ENCODE measurements at places on chromosomes 16 and 17. TPM values are rescaled to one million over a fixed set of nuclear protein-coding genes. Genes with fewer than 3 reads are reported as not detected.

Gene CA4
- not detected for total RNA-seq

Gene CRHR1
- not detected for total RNA-seq

Gene ZNF205
- not detected for total RNA-seq

Gene C16orf46
- not detected for total RNA-seq

Gene ANKRD40CL
- total RNA-seq = not detected

Gene ACE
- not detected for total RNA-seq

Gene AHSP
- total RNA-seq = not detected

Gene KRTAP4-1
- total RNA-seq = not detected

GRCh38 chr17:40371261-40371929 is 6.9 kb upstream of the GJD3 start:
- H3K36me3 ChIP-seq = no peaks in the 10 kb centered on the region
- peak; percentile 58 for DNase-seq
- H3K4me1 ChIP-seq = peaks cover 11% of the 10 kb centered on the region
- H3K4me3 ChIP-seq = no peak overlapping the region

DNA sequence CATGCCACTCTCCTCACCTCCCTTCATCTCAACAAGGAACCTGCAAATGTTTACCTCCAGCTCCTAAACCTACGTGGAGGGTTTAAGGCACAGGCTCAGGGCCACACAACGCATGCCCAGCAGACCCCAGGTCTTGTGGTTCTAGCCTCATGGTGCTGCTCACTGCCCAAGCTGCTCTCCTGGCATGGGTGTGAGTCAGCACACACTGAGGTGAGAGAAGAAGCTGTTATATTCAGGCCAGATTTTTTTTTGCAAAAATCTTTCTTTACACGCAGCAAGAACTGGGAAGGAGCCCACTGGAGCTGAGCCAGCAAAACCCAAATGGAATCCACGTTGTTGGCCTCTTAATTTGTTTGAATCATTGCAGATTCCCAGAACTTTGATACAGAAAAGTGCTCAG is 5.5 kb upstream of the C16orf96 start:
- H3K36me3 ChIP-seq = no peaks in the 10 kb centered on the region
- H3K4me3 ChIP-seq = no peak overlapping the region
- no peak overlapping the region for H3K27ac ChIP-seq
- DNase-seq = no peak
- no peaks in the 10 kb centered on the region for H3K27me3 ChIP-seq

- no peaks in the 10 kb centered on the region for H3K36me3 ChIP-seq
- H3K4me1 ChIP-seq = peaks cover 4% of the 10 kb centered on the region
- peaks cover 12% of the 10 kb centered on the region for H3K27me3 ChIP-seq
- no peak for DNase-seq
- H3K27ac ChIP-seq = no peak overlapping the region
Observed at GRCh38 chr16:79334127-79334526, 266.4 kb downstream of the MAF start.

GRCh38 chr17:1829216-1829591 is 498 bp downstream of the SMYD4 start:
- no peak for DNase-seq
- peak overlapping the region; percentile 1 for H3K27ac ChIP-seq
- H3K4me1 ChIP-seq = peaks cover 39% of the 10 kb centered on the region

GRCh38 chr17:6768447-6768846 is 7.6 kb upstream of the FBXO39 start:
- peaks cover 96% of the 10 kb centered on the region for H3K36me3 ChIP-seq
- H3K4me1 ChIP-seq = peaks cover 27% of the 10 kb centered on the region
- H3K4me3 ChIP-seq = no peak overlapping the region
- H3K27me3 ChIP-seq = no peaks in the 10 kb centered on the region

- H3K36me3 ChIP-seq = peaks cover 12% of the 10 kb centered on the region
- DNase-seq = peak; percentile 96
- H3K27me3 ChIP-seq = peaks cover 22% of the 10 kb centered on the region
- H3K4me1 ChIP-seq = peaks cover 48% of the 10 kb centered on the region
Observed at GRCh38 chr16:11354733-11355574, 9.7 kb downstream of the RMI2 start.

- H3K4me3 ChIP-seq = peak overlapping the region; percentile 92
- H3K36me3 ChIP-seq = peaks cover 16% of the 10 kb centered on the region
- H3K27ac ChIP-seq = peak overlapping the region; percentile 96
- H3K27me3 ChIP-seq = no peaks in the 10 kb centered on the region
- peaks cover 39% of the 10 kb centered on the region for H3K4me1 ChIP-seq
- DNase-seq = peak; percentile 87
Observed at GRCh38 chr16:67936880-67937605, 393 bp upstream of the PSMB10 start.

DNA sequence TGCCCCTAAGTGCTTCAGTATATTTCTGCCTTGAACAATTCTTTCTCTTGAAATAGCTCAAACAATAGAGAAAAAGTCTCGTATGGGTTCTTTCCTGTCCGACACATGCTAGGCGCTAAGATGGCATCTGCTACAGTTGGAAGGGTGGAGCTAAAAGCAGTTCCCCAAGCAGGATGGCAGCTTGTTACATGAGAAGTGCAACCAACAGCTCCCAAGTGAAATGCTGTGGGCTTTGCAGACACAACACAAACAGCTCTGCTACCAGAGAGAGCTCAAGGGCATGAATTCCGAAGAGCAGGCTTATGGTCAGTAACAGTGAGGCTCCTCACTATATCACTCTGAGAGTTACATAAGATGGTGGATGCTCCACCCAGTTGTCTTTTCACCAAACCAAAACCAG is 83.8 kb downstream of the VPS53 start:
- peaks cover 7% of the 10 kb centered on the region for H3K36me3 ChIP-seq
- no peak overlapping the region for H3K27ac ChIP-seq
- H3K4me1 ChIP-seq = peaks cover 10% of the 10 kb centered on the region
- no peaks in the 10 kb centered on the region for H3K27me3 ChIP-seq
- no peak for DNase-seq
- no peak overlapping the region for H3K4me3 ChIP-seq

DNA sequence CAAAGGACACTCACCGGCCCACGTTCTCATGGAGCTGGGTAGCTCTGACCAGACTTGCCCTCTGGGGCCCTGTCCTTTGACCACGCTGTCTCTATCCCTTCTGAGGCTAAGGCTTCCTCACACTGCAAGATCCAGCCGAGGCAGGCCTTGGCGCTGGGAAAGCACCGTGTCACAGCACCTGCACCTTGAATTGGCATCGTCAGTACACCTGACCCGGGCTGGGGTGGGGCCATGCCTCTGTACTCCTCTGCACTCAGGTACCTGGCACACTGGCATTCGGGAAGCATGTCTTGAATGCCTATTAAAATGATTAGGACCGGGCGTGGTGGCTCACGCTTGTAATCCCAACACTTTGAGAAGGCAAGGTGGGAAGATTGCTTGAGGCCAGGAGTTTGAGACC is 6.0 kb downstream of the TBC1D24 start:
- no peaks in the 10 kb centered on the region for H3K36me3 ChIP-seq
- no peak overlapping the region for H3K27ac ChIP-seq
- H3K27me3 ChIP-seq = no peaks in the 10 kb centered on the region
- peaks cover 22% of the 10 kb centered on the region for H3K4me1 ChIP-seq

- peaks cover 21% of the 10 kb centered on the region for H3K36me3 ChIP-seq
- H3K27me3 ChIP-seq = no peaks in the 10 kb centered on the region
Observed at GRCh38 chr16:57444711-57445110, 2.5 kb downstream of the CIAPIN1 start.

GRCh38 chr16:49586466-49587450 is 213.2 kb downstream of the C16orf78 start:
- H3K36me3 ChIP-seq = no peaks in the 10 kb centered on the region
- H3K27me3 ChIP-seq = peaks cover 7% of the 10 kb centered on the region
- DNase-seq = no peak
- no peaks in the 10 kb centered on the region for H3K4me1 ChIP-seq

DNA sequence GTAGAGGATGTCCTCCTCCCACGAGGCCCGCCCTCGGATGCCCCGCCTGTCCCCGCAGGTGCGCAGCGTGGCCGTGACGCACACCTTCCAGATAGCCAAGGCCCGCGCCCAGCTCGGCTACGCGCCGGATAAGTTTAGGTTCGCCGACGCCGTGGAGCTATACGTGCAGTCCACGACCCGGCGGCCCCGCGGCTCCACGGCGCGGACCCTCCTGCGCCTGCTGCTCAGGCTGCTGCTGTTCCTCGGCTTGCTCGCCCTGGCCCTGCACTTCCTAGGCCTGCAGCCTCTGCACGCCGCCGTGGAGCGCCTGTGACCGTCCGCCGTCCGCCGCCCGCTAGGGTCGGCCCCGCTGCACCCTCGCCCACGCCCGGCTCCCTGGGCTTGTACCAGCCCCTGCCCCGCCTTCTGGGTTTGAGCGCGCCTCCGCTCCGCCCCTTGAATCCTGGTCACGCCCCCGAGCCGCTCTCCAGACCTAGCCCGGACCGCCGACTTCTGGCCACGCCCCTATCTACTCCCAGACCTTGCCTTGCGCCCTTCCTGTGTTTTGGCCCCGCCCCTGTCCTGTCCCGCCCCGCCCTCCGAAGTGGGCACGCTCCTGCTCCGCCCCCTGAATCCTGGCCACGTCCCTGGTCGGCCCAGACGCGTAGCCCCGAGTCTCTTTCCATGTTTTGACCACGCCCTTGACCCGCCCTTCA is 15.8 kb upstream of the EEF2K start:
- peak; percentile 99 for DNase-seq
- H3K27me3 ChIP-seq = no peaks in the 10 kb centered on the region
- peak overlapping the region; percentile 88 for H3K4me3 ChIP-seq
- peaks cover 58% of the 10 kb centered on the region for H3K4me1 ChIP-seq
- H3K27ac ChIP-seq = peak overlapping the region; percentile 91

DNA sequence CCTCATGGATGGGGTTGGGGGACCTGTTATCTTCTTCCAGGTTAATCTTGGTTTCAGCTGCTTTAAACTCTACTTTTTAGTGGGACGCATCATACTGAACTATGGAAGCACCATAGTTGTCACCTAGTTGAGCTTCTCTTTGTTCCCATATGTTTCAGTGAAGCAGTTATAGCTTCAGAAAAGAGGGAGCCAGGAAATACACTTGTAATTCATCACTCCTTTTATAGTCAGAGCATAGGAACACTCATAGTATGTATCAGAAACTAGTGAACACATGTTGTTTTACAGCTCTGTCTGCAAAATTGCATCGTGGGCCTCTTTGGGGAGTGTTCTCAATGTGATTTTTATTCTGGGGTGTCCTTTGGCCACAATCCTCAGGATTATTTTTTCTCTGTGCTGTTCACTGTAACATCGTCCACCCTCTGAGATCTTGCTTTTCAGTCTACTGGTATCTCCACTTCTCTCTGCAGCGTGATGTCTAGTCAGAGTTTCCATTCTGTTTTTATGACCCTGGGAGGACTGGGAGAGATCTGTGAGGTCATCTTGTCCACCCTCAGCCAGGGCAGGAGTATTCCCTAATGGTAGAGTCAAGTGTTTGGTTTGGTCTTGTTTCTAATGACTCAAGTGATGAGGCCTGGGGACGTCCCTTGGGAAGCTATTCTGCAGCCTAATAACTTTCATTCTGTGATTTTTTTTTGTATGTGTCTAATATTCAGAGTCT is 585.4 kb downstream of the WWOX start:
- no peak overlapping the region for H3K4me3 ChIP-seq
- no peaks in the 10 kb centered on the region for H3K36me3 ChIP-seq
- H3K27me3 ChIP-seq = no peaks in the 10 kb centered on the region
- no peaks in the 10 kb centered on the region for H3K4me1 ChIP-seq

DNA sequence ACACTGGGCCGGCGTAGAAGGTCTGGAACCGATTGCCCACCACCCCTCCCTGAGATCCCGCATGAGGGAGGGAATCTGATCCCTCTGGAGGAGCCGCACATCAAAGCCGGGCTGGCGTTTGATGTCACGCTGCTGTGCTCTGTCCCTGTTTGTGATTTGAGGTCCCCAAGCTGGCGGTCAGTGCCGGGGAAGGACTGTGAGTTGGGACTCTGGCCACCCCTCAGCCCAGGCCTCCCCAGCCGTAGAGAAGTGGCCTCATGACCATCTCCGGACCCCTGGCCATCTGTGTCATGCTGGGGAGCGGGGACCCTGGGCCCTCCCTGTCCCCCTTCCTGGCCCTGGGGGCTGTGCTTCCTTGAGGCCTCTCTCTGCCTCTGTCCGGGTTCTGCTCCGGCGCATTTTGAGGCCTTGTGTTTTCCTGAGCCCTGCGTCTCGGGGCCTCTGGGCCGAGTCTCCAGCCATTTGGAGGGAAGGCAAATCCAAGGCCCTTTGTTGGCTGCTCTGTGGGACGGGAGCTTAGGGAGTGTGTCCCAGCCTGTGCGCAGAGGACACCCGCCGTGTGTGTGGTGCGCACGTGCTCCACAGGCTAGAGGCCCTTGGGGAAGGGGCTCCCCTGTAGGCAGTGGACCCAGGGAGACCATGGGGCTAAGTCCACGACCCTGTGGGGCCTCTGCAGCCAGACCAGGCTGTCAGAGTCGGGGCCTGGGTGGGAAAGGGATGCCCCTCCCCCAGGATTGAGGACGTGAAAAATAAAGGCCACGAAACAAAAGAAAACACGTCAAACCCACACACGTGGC is 15.1 kb downstream of the ASPSCR1 start:
- no peak overlapping the region for H3K4me3 ChIP-seq
- DNase-seq = no peak

Data from natural killer cell treated with Interleukin-12 subunit alpha and Interleukin-12 subunit beta and Interleukin-15 and Interleukin-18, amount 100 ng/mL, for 72 hours (primary cell).